ENCODE measurements at places on chromosomes 1 and 21.

DNA sequence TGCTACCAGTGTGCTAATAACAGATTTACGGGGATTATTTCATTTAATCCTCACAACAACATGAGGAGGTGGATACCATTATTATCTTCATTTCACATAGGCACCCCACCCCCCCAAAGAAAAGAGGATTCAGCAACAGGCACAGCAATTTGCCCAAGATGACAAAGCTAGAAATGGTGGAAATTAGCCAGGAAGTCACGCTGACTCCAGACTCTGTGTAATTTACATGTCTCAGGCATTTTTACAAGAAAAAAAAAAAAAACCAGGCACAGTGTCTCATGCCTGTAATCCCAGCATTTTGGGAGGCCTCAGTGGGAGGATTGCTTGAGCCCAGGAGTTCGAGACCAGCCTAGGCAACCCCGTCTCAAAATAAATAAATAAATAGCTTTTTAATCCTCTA lies 37.5 kb upstream of the PRDM2 start:
- no peak for DNase-seq

- no peak for DNase-seq
These were observed 481.7 kb upstream of the NR5A2 start for GRCh38 chr1:199545780-199546179.

- DNase-seq, result no peak
These were observed 43.4 kb upstream of the NBPF3 start for GRCh38 chr1:21396516-21396915.

DNA sequence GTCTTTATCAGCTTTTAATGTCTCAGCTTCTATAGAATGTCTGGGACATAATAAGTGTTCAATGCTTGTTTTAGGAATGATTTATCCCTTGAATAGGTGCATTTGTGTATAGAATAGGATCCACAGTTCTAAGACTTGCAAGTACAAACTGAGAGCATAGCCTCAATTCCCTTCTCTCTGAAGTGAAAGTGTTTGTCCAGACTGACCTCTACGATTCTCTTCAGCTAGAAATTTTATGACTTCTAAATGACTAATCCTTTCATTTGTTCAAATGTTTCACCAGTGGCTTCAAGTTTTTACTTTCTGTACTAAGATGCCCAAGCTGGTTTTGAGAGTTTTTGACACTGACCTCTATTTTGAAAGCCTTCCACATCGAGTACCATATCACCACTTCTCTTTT lies 608.2 kb upstream of the ADGRL4 start:
- no peak for DNase-seq

GRCh38 chr1:225772323-225772768 lies 5.3 kb upstream of the SRP9 start:
- DNase-seq, result no peak

- DNase-seq, result no peak
These were observed 119.0 kb downstream of the ROR1 start for GRCh38 chr1:63892632-63893395.

DNA sequence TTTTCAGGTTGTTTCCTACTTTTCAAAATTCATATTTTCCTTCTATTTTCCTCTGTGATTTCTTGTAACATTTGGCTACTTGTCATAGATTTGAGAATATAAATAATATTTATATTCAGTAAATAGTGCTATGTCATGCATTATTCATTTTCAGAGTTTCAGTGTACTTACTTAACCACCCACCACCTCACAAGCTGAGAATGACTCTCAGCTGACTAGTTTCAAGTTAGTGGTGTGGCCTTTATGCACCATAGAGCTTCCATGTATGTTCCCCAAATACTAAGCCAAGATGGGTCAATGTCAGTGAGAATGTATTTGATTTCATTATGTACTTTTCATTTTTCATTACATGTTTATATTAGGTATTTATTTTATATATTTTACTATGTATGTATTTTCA lies 56.9 kb upstream of the RGS1 start:
- DNase-seq, result no peak

- no peak for DNase-seq
These were observed 114.7 kb upstream of the IRF2BP2 start for GRCh38 chr1:234724516-234725176.

DNA sequence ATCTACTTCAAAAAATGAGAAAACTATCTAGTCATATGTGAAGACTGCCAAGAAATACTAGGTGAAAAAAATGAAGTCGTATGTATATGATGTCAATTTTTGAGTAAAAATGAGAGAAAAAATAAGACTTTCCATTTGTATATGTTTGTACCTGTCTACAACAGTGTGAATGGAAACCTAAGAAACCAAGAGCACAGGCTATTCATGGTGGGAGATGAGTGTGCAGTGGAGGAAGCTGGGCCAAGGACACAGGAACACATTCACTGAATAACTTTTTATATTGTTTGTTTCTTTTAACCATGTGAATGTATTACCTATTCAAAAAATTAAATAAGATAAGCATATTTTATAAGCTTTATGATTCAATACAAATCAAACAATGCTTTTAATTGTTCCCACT lies 67.0 kb downstream of the ERO1B start:
- no peak for DNase-seq

GRCh38 chr1:247218121-247218651 lies 37.7 kb upstream of the VN1R5 start:
- no peak for DNase-seq
